ENCODE measurements at places on chromosomes 13 and 19.

DNA sequence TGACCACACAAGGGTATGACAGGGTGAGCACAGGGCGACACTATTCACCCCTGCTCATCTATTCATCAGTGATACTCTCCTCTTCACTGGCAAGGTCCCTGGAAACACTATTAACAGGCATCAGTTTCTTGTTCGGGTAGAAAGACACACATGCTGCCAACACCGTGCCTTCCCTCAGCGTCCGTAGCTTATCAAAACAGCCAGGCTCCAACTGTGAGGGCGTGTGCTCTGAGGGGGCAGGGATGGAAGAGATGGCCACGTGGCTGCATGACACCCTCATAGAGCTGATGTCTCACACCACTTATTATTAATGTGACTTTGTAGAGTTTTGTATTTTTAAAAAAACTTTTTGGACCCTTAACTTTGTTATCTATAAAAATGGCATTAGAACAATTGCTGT, 160.3 kb downstream of the ITGBL1 start:
- no peak for DNase-seq

DNA sequence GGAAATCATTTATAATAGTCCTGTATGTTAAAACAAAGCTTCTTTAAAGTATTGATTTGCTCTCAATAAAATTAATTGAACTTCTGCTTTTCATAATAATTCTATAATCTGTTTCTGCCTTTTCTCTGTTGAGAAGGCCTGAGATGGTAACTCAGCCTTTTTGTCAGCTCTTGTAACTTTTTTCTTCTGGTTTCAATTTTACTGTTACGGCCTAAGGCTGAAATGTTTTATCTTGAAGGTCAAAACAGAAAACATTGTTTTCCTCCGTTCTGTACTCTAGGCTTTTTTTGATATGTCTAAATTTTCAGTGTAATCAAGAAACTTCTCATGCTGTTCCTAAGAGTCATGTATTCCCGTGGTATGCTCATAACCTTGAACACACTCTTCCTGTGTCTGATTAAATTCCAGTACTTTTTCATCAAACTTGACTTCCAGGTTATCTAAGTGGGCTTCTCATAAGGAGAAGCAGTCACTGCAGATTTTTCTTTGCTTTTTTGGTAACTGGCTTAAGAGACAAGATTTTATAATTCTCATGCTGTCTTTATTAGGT, 7.6 kb upstream of the NAXD start:
- DNase-seq: no peak

- no peak for DNase-seq
Observed at GRCh38 chr13:41971848-41972247, 10.9 kb upstream of the VWA8 start.

DNA sequence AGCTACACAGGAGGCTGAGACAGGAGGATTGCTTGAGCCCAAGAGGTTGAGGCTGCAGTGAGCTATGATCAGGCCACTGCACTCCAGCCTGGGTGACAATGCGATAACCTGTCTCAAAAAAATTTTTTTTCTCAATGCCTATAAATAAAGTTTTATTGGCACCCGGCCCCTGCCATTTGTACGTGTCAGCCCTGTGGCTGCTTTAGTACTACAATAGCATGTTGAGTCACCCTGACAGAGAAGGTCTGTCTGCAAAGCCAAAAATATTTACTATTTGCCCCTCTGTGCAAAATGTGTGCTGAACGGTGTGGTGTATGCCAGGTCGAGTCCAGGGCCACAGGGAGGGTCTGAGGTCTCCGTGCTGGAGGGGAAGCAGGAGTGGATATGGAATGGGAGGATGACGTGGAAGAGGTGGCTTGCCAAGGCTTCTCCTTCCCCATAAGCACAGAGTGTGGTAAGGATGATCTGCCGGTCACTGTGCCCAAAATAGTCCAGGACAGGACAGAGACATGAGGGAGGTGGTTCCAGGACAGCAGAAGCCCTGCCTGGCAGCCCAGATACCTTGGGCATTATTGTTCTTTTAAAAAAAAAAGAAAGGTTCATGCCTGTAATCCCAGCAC, 10.0 kb downstream of the NMRK2 start:
- DNase-seq: no peak

DNA sequence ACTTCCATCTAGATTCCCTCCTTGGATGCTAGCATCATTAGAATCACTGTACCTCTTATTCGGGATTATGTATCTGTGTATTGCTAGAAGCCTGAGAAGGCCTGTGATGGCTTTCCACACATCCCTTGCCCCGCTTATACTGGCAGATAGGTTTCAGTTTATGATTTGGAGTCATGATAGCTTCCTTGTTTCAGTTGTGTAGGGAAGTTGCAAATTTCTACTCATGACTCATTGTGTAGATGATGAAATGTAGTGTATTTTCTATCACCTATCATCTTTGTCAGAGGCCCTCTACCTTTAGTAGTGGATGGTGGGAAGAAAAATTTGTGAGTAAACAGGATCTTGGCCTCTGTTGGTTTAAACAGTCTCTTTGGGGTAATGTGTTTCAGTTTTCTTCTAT, 165.2 kb downstream of the GGACT start:
- no peak for DNase-seq

GRCh38 chr13:79936368-79937136, 404.4 kb downstream of the SPRY2 start:
- no peak for DNase-seq

DNA sequence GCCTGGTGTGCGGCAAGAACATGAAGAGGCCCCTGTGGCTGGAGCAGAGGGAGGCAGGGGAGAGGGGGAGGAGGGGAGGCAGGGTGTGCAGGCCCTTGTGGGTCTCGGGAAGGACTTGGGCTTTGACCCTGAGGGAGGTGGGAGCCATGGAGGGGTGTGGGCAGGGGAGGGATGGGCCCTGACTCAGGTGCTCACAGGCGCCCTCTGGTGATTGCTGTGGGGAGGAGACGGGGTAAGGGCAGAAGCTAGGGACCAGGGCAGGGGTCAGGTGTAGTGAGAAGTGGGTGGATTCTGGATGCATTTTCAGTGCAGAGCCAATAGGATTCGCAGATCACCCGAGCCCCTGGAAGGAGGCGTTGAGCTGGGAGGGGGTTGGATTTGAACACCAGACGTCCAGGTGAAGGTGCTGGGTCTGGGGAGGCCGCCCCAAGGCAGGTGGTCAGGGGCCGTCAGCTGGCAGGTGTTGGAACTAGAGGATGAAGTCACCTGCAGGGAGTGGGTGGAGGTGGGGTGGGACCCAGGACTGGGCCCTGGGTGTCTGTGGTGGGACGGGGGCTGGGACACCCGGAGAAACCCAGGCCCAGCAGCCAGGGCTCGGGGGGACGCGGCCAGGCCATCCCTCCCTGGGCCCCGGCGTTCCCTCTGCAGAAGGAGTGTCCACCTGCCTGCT, 185.4 kb downstream of the KDM4B start:
- no peak for DNase-seq

DNA sequence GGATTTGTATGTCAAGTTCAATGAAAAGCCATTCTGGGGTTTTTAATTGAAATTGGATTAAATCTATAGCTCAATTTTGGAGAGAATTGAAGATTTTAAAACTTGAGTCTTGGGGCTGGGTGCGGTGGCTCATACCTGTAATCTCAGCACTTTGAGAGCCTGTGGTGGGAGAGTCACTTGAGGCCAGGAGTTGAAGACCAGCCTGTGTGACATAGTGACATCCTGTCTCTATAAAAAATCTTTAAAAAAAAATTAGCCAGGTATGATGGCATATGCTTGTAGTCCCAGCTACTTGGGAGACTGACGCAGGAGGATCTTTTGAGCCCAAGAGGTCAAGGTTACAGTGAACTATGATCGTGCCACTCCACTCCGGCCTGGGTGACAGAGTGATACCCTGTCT, 41.2 kb downstream of the VAV1 start:
- DNase-seq: no peak

DNA sequence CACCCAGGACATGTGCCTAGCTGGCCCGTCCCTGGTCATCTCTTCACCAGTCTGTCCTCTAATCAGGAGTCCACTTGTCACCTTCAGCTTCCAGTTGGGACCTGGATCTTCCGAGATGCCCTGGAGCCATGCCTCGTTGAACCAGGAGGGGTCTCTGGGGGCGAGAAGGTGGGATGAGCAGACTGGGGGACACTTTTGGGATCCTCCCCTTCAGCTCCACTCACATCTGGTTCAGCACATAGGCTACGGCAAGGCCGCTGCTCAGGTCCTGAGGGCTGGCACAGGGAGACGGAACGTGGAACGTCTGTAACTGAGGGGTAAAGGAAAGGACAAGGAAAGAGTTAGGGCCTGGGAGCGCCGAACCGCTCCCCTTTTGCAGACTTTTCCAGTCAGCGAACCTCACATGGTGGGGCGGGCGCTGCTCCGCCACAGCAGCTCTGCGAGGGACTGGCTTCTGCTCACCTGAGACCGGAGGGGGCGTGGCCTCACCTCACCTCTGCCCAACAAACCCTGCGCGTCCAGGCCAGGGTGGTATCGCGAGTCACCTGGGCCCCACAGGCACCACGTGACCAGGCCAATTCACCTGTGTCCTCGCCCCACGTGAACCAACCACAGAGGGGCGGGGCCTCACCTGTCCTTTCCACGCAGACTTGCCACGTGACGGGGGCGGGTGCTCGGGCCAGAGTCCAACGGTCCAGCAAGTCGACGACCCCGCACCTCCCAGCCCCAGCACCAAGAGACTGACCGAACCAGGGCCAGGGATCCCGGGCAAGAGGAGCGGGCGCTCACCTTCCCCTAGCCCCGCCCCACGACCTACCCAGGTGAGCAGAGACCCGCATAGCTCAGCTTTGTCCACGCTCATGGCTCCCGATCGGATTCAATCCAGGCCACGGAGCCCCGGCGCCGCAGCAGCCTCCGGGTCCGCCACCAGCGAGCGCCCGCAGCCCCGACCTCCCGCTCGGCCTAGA, at the start of gene HOOK2:
TSS of gene HOOK2 (minus strand) at position 965 of the 968 bp plus-strand sequence. CDS start at position 862, 103 bp downstream.
- DNase-seq: no peak

DNA sequence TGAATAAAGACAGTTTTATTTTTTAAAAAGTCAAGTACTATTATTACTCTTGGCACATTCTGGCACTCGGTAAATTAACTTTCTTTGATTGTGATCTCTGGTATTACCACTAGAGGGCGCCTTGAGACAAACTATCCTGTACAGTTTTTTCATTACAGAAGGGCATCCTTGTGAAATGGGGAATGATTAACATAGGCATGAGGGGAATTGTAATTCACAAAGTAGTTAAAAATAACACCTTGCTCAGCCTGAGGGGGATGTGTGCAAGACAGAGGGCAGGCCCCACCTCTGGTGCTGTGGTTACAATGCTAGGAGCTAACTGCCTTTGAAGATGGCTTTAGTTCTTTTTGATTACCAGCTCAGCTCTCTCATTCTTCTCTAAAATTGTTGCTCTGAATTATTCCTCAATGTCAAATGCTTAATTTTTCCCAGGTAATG, 24.2 kb upstream of the C1QTNF9B start:
- no peak for DNase-seq

- DNase-seq: no peak
Observed at GRCh38 chr19:17243211-17243829, 2.4 kb downstream of the NR2F6 start.

Measured in cortex of kidney (tissue), 1 donor.